ENCODE measurements at places on chromosomes 6 and 20.

- DNase-seq, result no peak
These were observed 7.1 kb upstream of the PMEPA1 start for GRCh38 chr20:57716901-57717300.

DNA sequence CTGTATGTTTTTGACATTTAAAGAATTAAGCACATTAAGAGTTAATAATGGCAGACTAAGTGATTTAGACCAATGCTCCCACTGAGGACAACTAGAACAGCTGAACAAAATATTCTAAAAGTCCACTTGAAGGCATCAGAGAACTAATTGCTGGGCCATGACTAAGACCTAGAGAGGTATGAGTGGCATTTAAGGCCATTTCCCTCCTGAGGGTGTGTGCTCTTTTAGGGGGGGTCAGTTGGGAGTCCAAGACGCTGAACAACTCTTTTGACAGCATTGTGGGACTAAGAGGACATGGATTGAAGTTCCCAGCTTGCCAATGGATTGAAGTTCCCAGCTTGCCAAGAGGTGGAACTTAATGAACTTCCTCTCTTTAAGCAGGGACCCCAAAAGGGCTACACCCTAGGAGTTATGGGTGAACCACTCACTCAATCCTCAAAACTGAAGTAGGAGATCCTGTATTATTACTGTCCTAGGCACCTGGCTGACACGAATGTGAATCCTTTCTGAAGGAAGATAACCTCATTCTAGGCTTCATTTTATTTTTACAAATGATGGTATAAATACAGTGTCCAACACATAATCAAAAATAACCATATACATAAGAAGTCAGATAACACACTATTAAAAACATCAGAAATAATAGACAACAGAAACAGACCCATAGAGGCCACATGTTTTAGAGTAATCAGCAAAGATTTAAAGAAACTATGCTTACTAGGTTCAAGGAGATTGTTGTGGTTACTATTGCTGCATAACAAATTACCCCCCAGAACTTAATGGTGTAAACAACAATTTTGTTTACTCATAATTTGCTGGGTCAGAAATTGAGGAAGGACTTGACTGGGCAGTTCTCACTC, 175.1 kb downstream of the VEGFA start:
- DNase-seq, result no peak

DNA sequence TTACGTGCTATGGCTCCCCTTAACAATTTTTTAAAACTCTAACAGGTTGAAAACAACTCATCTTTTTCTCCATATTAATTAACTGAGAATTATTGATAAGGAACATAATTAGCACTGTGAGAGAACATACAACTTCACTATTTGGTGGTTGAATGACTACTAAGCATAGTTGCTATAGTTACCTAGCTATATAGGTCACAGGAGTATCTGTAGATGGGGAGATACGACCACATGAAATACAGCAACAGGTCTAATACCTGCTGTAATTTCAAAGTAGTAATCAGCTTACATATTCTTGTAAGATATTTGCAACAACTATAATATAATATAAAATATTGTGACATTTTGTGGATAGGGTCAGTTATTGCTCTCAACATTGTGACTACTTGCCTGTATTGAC, 102.9 kb downstream of the ADGB start:
- no peak for DNase-seq

- DNase-seq, result no peak
These were observed 195.7 kb downstream of the TASP1 start for GRCh38 chr20:13442986-13443385.

- peak; percentile 26 for DNase-seq
These were observed 21.8 kb upstream of the GMPR start for GRCh38 chr6:16216501-16217155.

GRCh38 chr20:19808498-19808897, 50.4 kb downstream of the RIN2 start:
- peak; percentile 72 for DNase-seq

GRCh38 chr6:137277971-137278637, 58.9 kb upstream of the IFNGR1 start:
- DNase-seq, result peak; percentile 65
